ENCODE measurements at places on chromosomes 3 and 15. TPM values are rescaled to one million over a fixed set of nuclear protein-coding genes. Genes with fewer than 3 reads are reported as not detected.

ERC2 gene
- total RNA-seq, result 1.2 TPM

ALDH1L1 gene
- total RNA-seq, result 16.3 TPM

CMTM8 gene
- 1.7 TPM for total RNA-seq

CA12 gene
- total RNA-seq, result 16.3 TPM

PRSS50 gene
- total RNA-seq, result not detected

ZPLD1 gene
- 0.47 TPM for total RNA-seq

CELSR3 gene
- total RNA-seq, result 1.0 TPM

KCNH8 gene
- 0.19 TPM for total RNA-seq

DLEC1 gene
- 0.13 TPM for total RNA-seq

ALDH1A2 gene
- 41.5 TPM for total RNA-seq

HTR3E gene
- not detected for total RNA-seq

PPM1L gene
- 72.4 TPM for total RNA-seq

PIK3R4 gene
- 40.2 TPM for total RNA-seq

MUSTN1 gene
- total RNA-seq, result 20.8 TPM

XYLB gene
- total RNA-seq, result 2.2 TPM

AGTR1 gene
- 13.4 TPM for total RNA-seq

Data from gastroesophageal sphincter (tissue), 4 donors.